Kidney (tissue), 22 donors: ENCODE measurements at places on chromosomes 5 and 9. TPM values are rescaled to one million over a fixed set of nuclear protein-coding genes. Genes with fewer than 3 reads are reported as not detected.

DNA sequence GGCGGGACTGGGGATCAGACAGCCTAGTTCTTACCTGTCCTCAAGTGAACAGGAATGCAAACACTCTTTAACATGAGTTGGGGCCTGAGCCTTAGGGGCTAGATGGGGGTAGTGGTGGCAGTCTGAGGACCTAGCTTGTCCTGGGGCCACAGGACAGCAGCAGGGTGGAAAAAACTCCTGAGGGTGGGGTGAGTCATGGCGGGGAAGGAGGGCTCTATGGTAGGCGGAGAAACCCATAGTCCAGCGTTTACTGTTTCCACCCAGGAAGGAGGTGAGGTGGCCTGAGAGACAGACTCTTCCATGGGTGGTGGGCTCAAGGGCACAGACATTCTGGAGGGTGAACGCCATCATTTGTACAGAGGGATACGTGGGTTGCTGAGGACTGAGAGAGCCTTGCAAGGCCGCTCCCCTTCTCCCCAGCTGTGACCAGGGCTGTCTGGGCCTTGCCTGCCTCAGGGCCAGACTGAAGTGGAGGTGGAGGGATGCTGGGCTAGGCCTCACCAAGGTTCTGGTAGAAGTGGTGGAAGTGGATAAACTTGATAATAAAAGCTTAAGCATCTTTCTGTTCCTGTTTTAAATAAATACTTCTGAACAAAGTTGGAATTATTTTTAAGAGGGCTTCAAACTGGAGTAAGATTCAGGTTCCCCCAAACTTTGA lies 1.1 kb upstream of the TSPAN17 start:
- no peak for DNase-seq

GRCh38 chr9:4117835-4118610 lies 181.8 kb downstream of the GLIS3 start:
- DNase-seq, result no peak

- no peak for DNase-seq
Measured at GRCh38 chr9:7144265-7145046, 386.7 kb downstream of the KDM4C start.

DNA sequence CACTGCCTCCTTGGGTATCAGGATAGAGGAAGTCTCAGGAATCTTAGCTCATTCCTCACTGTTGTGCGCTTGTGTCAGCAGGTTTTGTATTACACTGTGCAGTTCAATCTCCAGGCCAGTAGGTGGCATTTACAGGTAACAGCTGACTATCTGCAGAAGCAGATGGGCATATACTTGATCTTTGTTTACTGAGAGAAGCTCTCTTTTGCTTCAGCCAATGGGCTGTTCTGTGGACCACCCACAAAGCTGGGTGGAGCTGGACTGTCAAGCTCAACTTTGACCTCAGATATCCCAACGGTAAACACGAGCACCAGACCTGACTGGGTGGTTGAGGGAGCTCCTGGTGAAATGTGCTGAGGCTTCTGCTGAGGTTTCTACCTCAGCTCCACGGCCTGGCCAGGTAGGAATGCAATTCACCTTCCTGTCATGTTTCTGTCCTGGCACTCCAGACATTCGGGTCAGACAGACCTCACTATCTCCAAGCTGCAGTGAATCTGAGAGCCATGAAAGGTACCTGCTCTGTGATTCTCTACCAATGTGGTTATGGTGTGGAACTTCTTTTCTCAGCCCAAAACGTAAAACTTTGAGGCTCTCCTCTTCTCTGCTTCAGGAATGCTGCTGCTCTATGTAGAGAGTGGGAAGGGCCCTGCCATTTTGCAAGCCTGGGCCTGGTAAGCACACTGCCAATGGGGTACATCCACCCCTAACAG lies 167.9 kb upstream of the ACTBL2 start:
- DNase-seq, result peak; percentile 18

GRCh38 chr9:22037954-22038690 lies 29.0 kb upstream of the CDKN2B start:
- DNase-seq, result no peak

DNA sequence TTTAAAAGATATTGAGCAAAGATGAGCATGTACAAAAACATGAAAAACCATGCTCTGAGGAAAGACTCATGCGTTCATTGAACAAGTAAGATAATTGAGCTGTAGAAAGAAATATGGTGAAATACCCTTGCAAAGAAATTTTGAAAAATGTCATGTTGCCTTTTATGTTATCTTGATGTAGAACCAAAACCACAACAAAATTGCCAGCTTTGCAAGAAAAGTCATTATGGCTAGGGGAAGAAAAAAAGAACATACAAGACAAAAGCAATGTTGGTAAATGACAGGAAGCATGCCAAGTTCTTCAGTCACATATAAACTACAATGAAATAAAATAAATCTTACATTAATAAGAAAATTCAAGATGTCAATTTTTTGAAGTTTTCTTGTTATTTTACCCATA lies 368.0 kb downstream of the IRX1 start:
- DNase-seq, result no peak

DNA sequence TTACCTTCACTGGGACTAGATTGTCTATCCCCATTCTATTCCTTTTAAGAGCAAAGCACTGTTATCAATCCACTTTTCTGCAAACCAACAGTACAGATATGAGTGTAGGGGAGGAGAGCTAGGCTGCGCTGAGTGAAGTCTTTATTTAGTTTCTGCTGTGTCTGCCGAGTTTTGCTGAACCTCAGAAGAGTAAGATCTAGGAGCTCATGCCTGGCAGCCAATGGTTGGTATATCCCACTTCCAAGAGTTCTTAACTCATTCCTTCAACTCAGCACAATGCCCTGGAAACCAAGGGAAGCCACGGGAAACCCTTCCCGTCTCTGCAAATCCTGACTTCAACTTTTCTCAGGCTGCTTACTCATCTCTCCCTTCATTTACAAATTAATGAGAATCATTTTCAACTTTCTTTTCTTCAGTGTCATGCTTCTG lies 58.0 kb upstream of the JAK2 start:
- no peak for DNase-seq

GRCh38 chr9:134055981-134056461 lies 11.8 kb downstream of the BRD3 start:
- peak; percentile 8 for DNase-seq

- DNase-seq, result peak; percentile 34
Measured at GRCh38 chr5:160685695-160686094, 166.3 kb downstream of the ATP10B start.

DNA sequence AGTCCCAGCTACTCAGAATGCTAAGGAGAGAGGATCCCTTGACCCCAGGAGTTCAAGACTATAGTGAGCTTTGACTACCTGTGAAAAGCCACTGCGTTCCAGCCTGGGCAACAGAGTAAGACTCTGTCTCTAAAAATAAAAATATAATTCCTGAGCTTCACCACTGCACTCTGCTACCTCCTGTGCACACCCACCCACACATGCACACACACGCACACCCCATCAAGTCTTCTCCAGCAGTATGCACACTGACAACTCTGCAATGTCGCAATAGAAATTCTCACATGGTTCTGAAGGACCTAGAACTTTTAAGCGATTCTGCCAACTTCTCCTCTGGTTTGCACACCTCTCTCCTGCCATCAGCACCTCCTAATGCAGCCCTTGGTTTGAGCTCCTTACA lies 47.5 kb upstream of the FAT2 start:
- no peak for DNase-seq

DNA sequence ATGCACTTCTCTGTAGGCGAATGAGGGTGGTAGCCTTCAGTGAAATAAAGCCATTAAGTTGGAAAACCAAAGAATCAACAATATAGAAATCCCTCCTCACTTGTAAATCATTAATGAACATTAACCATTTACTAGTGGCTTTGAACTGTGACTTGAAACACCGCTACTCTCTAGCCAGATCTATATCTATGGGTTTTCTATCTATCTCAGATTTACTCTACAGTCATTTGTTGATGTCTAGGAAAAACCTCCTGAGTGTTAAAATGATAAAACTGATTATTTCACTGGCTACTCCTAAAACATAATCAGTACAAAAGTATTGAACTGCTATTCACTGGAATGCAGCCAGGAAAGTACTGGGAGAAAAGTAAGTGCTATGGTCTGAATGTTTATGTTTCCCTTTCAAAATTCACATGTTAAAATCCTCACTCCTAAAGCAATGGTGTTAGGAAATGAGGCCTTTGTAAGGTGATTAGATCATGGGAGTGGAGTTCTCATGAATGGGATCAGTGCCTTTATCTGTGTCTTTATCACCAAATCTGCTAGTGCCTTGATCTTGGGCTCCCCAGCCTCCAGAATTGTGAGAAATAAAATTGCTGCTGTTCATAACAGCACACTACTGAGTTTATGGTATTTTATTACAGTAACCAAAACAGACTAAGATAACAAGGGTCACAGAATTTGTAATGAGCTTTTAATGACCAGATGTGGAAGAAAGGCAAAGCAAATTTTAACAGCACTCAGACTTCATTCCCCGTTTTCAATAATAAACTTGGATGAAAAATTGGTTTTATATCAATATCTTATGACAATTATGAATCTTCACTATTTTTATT lies 8.6 kb upstream of the OXCT1 start:
- no peak for DNase-seq

- peak; percentile 75 for DNase-seq
Measured at GRCh38 chr5:1709171-1709803, 90.3 kb downstream of the MRPL36 start.

Gene PCDHB7
- 0.97 TPM for polyA plus RNA-seq

Gene ADAMTS13
- 3.6 TPM for polyA plus RNA-seq
